ENCODE measurements at places on chromosomes 2 and 18. TPM values are rescaled to one million over a fixed set of nuclear protein-coding genes. Genes with fewer than 3 reads are reported as not detected.

USP40 gene
- total RNA-seq: 20.9 TPM

PROC gene
- total RNA-seq: not detected

MEMO1 gene
- total RNA-seq: 43.8 TPM

PAIP2B gene
- 5.7 TPM for total RNA-seq

EFR3B gene
- 4.7 TPM for total RNA-seq

CETN1 gene
- not detected for total RNA-seq

CD8B gene
- total RNA-seq: 1.0 TPM

PIGN gene
- total RNA-seq: 48.0 TPM

PROKR1 gene
- total RNA-seq: 0.52 TPM

WNT10A gene
- not detected for total RNA-seq

PID1 gene
- total RNA-seq: 25.1 TPM

Data from skeletal muscle tissue (tissue), 5 donors.